ENCODE measurements at places on chromosomes 1 and 21.

DNA sequence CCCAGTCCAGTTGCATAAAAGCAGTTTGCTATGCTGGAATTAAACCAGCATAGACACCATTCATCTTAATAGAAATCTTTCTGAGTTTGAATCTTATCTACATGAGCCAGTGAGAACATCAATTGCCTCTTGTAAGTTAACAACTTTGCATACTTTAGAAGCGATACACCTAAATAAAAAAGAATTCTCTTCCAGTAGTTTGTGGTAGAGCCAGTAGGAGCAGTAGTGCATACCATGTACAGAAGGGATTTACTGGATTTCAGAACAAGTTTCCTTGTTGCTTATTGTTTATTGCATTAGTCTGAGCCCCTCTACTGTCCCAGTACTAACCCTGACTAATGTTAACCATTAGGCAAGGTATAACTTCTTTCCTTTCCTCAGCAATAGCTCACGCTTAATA lies 313.1 kb downstream of the TGFB2 start:
- DNase-seq: no peak

DNA sequence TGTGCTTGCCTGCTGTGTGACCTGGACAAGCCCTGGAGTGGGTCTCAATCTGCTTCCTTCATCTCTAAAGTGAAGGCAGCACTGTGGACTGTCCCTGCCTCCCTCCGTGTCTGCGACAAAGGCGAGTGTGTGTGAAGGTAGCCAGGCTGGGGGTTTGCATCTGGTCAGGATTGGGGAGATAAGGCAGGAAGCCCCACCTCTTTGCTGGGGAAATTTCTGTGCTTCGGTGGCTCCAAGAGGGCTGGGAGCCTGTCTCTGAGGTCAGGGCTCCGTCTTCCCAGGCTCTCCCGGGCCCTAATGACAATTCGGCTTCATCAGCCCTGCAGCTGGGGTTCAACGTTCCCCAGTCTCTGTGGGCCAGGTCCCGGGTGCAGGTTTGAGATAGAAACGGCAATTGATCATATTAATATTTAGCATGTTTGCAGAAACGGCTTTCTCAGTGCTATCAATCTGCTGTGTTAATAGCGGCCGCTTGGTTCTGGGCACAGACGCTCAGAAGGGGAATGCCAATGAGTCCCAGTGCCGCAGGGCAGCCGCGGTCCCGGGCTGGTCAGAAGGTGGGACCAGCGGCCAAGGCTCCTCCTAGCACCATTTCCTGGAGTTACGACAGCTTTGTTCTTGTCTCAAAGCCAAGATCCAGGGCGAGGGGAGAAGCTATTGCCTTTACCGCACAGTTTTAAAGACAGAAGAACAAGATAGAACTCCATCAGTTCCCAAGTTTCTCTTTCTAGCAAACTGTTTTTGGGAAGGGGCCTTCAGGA lies 105.7 kb downstream of the PRDM16 start:
- peak; percentile 37 for DNase-seq

DNA sequence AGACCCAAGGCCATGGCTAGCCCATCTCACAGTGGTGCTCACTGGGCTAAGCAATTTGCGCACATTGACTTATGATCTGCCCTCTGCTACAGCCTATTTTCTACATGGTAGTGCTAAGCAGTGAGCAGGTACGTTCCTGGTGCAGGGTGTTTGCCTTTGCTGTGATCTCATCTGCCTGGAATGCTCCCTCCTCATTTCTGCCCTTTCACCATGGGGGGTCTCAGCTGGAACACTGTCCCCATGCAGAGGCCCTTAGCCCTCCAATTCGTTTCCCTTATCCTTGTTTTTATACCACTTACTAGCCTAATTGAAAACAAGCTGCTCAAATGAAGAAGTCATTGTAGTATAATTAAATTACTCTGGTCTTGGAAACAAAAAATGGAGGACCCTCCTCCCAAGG lies 2.0 kb upstream of the B3GALT5 start:
- DNase-seq: no peak

- no peak for DNase-seq
Measured at GRCh38 chr1:243726806-243727502, 123.1 kb downstream of the AKT3 start.

GRCh38 chr1:96820107-96820506 lies 98.5 kb downstream of the PTBP2 start:
- no peak for DNase-seq

DNA sequence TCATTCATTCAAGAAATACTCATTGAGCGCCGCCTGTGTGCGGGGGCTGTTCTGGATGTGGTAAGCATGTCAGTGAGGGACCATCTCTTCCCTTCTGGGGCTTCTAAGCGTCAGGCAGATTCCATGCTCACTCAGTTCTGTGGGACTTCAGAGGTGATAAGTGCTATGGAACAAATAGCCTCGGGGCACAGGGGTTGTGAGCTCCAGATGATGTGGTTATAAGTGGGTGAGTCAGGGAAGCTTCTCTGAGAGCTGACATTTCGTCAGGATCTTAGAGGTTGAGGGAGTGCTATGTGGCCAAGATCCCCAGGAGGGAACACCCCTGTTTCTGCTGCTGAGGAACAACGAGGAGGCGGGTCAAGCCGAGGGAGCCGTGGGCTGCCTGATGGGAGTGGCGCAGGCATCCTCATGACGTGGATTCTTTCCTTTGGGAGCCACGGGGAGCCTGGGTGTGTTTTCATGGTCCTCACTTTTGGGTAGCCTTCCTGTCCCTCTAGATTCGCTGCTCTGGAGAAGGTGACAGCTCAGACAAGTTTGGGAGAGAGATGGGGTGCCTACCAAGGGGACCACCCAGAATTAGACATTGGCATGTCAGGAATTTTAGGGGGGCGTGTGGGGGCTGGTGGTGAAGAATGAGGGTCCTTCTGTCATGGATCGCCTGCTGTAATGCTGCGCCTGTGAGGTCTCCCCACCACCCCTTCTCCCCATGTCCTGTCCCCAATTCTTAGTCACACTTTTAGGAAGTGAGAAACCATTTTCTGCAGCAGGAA lies 38.5 kb downstream of the HUNK start:
- DNase-seq: no peak

GRCh38 chr1:22930240-22930912 lies 42.3 kb downstream of the LACTBL1 start:
- peak; percentile 72 for DNase-seq

GRCh38 chr1:2896824-2897223 lies 95.3 kb upstream of the TTC34 start:
- DNase-seq: no peak

- DNase-seq: no peak
Measured at GRCh38 chr21:45831991-45832740, 149.4 kb upstream of the COL6A1 start.

- no peak for DNase-seq
Measured at GRCh38 chr1:147840909-147841308, 61.7 kb upstream of the GJA8 start.

All from Calu3 (cell line).